ENCODE measurements at places on chromosomes 6 and 20. TPM values are rescaled to one million over a fixed set of nuclear protein-coding genes. Genes with fewer than 3 reads are reported as not detected.

DNA sequence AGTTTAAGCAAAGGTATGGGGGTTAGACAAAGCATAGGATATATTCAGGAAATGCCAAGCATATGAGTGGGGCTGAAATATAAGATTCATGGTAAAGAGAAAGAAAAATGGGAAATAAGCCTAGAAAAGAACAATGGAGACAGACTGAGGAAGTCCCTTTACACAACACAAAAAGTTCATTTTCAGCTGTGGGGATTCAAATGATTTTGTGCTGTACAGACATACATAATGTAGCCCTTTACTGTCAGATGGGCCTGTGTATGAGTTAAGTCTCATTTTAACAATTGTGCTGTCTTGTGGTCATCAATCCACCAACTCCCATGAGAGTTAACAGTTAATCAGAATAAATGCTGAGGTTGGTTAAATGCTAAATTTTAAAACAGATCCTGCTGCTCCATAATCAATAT, 37.2 kb downstream of the REV3L start:
- H3K36me3 ChIP-seq: peaks cover 3% of the 10 kb centered on the region
- no peak overlapping the region for H3K27ac ChIP-seq
- no peak for DNase-seq
- no peaks in the 10 kb centered on the region for H3K27me3 ChIP-seq
- no peaks in the 10 kb centered on the region for H3K4me1 ChIP-seq

GRCh38 chr20:63204362-63204761, 11.6 kb downstream of the YTHDF1 start:
- H3K36me3 ChIP-seq: peaks cover 51% of the 10 kb centered on the region
- peaks cover 7% of the 10 kb centered on the region for H3K4me1 ChIP-seq
- no peaks in the 10 kb centered on the region for H3K27me3 ChIP-seq
- no peak overlapping the region for H3K4me3 ChIP-seq

DNA sequence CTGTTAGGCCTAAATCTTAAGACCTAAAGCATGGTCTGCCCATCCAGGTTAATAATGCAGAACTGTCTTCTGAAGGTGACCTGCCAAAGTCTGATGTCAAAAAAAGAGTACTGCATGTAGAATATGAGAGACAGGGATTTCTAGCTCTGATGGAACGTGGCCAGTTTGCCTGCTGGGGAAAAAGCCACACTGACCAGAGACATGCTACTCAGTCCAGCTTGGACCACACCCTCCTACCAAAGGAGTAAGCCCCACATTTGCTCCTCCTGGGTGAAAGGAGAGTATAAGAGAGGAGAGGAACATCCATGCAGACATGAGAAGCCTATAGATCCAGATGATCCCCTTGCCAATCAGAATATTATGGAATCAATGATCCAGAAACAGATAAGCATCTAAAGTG, 229.9 kb upstream of the RUNX2 start:
- H3K36me3 ChIP-seq: no peaks in the 10 kb centered on the region
- H3K4me1 ChIP-seq: no peaks in the 10 kb centered on the region
- H3K4me3 ChIP-seq: no peak overlapping the region
- no peaks in the 10 kb centered on the region for H3K27me3 ChIP-seq

DNA sequence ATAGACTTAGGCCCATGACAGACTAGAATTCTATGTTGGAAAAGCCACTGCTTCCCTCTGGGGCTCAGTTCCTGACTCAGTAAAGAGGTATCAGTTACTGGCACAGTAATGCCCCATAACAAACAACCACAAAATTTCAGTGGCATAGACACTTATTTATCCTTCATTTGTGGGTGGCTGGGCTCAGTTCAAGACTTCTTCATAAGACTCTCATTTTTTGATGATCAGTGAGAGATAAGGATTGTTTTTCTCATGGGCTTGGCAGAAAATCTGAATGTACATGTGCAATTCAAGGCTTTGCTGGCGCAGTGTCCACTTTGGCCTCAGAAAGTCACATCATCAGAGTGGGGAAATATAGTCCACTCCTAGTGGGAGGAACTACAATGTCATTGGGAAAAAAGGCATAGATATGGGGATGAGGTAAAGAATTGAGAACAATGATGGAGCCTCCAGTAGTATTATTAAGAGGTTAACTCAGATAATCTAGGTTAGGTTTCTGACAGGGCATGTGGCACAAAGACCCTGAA, 384.6 kb upstream of the FLRT3 start:
- no peak for DNase-seq
- H3K36me3 ChIP-seq: no peaks in the 10 kb centered on the region
- no peaks in the 10 kb centered on the region for H3K4me1 ChIP-seq

DNA sequence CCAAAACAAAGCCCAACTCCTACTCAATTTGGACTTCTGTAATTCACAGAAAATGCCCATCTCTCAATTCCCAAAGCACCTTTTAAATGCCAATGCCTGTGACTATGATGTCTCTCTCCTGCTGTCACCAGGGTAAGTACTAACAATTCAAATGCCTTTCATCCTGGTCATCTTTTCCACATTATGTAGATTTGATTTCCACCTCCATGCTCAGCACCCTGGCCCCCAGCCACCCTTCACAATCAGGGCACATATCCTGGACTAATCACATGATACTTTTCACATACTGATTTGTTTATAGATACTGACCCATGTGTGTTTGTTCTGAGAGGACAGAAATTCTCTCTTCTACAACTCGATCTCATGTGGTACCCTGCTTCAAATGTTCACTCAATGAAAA, 236.3 kb downstream of the PTPRK start:
- H3K36me3 ChIP-seq: no peaks in the 10 kb centered on the region
- H3K4me1 ChIP-seq: no peaks in the 10 kb centered on the region
- DNase-seq: no peak
- no peaks in the 10 kb centered on the region for H3K27me3 ChIP-seq
- no peak overlapping the region for H3K27ac ChIP-seq

- no peaks in the 10 kb centered on the region for H3K27me3 ChIP-seq
- no peaks in the 10 kb centered on the region for H3K4me1 ChIP-seq
- H3K27ac ChIP-seq: no peak overlapping the region
- H3K36me3 ChIP-seq: no peaks in the 10 kb centered on the region
- no peak for DNase-seq
- H3K4me3 ChIP-seq: no peak overlapping the region
These were observed 84.6 kb upstream of the BTN3A2 start for GRCh38 chr6:26280407-26280806.

DNA sequence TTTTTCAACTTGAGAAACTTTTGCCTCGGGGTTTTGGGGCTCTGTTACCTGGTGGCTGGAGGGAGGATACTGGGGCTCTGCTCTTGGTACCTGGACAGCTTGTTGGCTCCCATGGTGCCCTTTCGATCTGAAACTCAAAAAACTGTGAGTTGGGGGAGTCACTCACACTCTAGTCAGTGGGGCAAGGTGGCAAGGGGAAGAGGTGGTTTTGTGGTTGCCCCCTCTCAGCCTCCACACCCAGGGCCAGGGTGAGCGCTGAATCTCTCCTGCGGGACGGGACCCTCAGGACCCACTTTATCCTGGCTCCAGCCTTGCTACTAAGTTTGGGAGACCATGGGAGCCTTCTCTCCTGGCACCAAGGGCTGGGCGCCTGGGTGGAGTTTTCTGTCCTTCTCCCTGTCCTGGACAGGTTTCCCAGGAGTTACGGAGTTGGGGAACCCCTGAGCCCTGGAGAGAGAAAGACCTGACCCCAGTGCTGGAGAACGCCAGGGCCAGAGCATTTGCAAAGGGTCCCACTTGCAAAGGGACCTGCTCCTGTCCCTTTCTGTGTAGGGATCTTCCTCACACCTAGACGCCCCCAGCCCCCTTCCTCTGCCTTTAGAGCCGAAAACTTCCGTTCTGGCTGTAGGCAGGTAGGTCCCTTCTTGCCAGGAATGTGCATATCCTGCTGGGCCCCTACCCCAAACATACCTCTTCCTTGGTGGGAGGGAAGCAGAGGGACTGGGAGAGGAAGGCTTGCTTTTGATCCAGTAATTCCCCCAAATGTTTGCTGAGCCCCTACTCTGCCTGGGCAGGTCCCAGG, 2.9 kb downstream of the FOXP4 start:
- peaks cover 2% of the 10 kb centered on the region for H3K27me3 ChIP-seq
- H3K27ac ChIP-seq: no peak overlapping the region
- H3K4me3 ChIP-seq: no peak overlapping the region
- no peaks in the 10 kb centered on the region for H3K36me3 ChIP-seq
- DNase-seq: no peak
- peaks cover 20% of the 10 kb centered on the region for H3K4me1 ChIP-seq

DNA sequence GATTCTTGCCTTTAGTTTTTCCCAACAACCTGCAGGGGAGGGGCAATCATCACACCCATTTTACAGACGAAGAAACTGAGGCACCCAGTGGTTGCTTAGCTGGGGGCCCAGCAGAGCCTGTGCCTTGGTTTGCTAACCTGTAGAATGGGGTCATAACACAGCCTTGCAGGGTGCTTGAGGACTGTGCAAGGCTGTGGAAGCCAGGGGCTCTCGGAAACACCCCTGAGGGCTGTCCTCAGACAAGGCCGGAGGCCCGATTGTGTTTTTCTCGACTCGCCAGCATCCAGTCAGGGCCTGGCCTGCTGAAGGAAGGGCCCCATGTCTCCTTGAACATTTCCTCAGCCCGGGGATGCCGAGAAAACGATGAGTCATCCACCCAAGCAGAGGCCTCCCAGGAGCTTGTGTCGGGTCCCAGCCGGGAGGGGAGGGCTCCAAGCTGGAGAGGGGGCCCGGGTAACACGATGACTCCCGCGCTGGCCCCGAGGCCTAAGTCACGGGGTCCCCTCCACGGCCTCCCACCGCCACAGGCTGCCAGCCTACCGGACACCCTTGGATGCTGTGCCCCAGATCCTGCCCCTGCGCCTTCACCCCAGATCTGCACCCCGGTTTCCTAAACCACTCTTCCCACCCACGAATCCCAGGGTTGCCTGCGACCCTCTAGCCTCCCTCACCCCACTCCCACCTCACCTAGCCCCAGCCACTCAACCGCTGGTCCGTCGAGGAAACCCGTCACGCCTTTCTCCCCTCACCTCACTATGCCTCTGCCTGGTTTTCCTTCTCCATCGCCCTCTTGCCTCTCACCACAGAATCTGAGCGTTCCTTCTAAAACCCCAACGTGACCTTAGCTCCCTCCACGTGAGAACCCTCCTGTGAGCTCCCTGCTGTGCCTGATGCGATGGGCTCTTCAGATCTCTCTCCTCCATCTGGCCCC, 10.6 kb downstream of the NOL4L start:
- peak overlapping the region; percentile 40 for H3K27ac ChIP-seq
- no peaks in the 10 kb centered on the region for H3K27me3 ChIP-seq
- H3K4me1 ChIP-seq: peaks cover 21% of the 10 kb centered on the region
- H3K4me3 ChIP-seq: no peak overlapping the region
- DNase-seq: peak; percentile 84

RAET1L gene
- total RNA-seq: not detected

MOG gene
- total RNA-seq: not detected

PACRG gene
- total RNA-seq: 0.72 TPM

ETV7 gene
- 2.4 TPM for total RNA-seq
